Activated naive CD4-positive, alpha-beta T cell treated with anti-CD3 and anti-CD28 coated beads for 36 hours (primary cell): ENCODE measurements at places on chromosomes 2 and 18.

GRCh38 chr2:128236491-128237035 lies 82.1 kb downstream of the HS6ST1 start:
- DNase-seq: no peak

- no peak for DNase-seq
Observed at GRCh38 chr2:202122980-202123720, 50.1 kb downstream of the KIAA2012 start.

GRCh38 chr2:134233728-134234136 lies 20.1 kb upstream of the MGAT5 start:
- DNase-seq: no peak

GRCh38 chr2:204900487-204900886 lies 355.2 kb downstream of the PARD3B start:
- DNase-seq: no peak

DNA sequence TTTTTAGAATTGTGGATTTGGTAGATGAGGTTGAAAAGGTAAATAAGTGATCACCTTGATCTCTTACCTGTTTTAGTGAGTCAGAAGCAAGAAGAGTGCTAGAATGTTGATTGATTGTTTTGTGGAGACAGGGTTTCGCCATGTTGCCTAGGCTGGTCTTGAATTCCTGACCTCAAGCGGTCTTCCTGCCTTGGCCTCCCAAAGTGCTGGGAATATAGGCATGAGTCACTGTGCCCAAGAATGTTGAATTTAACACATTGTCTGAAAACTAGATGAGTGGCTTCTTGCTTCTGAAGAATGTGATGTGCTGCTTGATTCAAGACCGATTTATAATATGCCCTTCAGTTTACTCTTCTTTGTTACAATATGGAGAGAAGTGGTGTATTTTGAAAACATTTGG lies 121.3 kb downstream of the FMNL2 start:
- no peak for DNase-seq

DNA sequence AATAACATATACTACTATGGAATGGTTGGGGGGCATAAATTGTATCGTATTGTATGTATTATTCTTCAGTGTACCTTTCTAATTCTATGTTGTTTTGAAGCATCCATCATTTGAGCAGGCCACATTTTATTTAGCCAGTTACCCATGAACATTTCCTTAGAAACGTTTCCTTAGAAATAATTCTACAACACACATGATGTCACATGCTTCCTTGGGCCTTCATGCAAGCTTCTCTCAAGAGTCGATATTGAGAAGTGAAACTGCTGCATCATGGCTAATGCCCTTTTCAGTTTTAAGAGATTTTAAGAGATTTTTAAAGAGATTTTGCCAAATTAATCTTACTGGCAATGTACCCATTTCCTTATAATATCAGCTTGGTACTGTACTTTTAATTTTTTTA lies 63.9 kb downstream of the ALPK2 start:
- DNase-seq: no peak

GRCh38 chr2:211944572-211944971 lies 594.0 kb downstream of the ERBB4 start:
- no peak for DNase-seq

DNA sequence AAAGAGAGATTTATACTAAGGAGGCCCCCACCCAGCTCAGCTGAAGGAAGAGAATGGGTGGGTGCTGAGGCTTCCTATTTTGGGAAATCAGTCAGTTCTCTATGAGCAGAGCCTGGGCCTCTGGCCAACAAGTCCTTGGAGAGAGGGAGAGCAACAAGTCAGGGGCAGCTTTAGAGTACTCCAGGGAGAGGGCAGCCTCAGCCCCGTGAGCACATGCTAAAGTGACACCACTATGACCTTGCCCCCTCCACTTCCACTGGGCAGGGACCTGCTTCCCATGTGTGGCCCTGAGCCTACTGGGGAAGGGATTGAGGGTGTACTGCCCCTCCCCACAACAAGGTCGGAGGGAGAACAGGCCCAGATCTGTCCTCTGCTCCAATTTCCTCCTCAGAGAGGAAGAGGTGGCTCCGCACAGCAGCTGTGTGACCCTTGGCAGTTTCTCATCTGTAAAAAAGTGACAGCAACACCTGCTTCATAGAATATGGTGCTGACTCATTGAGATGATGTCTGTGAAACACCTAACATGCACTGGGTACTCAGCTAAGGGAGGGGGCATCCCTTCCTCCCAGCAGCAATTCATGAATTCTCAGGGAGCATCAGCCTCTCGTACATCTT lies 72.9 kb downstream of the CLHC1 start:
- no peak for DNase-seq

DNA sequence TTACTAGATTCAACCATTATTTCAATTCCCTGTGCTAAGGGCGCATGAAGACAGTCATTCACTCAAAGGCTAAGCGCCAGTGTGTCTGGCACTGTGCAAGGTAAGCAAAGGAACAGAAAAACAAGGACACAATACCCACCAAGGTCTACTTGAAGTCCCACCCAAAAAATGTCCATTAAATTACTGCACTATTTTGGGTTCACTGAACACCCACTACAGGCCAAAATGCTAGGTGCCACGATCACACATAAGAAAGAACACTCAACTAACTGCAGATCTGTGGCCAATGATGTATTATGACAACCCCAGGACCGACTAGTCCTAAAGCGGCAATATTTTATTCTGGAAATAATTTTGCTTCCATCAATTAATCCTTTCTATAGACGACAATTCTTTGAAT lies 1.8 kb downstream of the TMEM131 start:
- DNase-seq: no peak

GRCh38 chr2:207619764-207620203 lies 5.4 kb downstream of the METTL21A start:
- no peak for DNase-seq
